ENCODE measurements at places on chromosomes 1 and 21. TPM values are rescaled to one million over a fixed set of nuclear protein-coding genes. Genes with fewer than 3 reads are reported as not detected.

The SPRR1A gene
- not detected for total RNA-seq

The DIRAS3 gene
- not detected for total RNA-seq

The VPS13D gene
- total RNA-seq: 31.4 TPM

The TIE1 gene
- not detected for total RNA-seq

The F5 gene
- 11.0 TPM for total RNA-seq

The MORC3 gene
- 43.6 TPM for total RNA-seq

The S100A7 gene
- not detected for total RNA-seq

The LCE1D gene
- total RNA-seq: not detected

The TRIM67 gene
- not detected for total RNA-seq

GRCh38 chr1:85450832-85451231 lies 14.1 kb downstream of the DDAH1 start:
- DNase-seq: no peak

DNA sequence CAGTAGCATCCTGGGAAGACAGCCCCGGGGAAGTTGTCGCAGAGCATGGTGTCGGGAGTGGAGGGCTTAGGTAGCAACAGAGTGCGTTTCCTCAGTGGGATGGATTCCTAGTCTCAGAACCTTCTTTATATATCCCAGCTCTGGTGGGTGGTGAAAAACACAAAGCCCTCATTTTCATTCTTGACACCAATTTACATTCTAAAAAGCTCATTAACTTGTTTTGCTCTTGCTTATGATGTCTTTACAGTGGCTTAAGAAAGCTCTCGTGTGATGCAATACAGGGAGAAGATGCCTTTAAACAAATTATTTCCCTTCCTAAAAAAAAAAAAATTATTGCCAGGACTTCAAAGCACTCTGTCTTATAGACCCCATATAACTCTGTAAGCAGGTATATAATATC lies at the start of gene KRTAP8-1:
Gene KRTAP8-1 (minus strand): TSS at position 101 of the 400 bp plus-strand sequence. CDS start 54 bp downstream, at position 47.
- no peak for DNase-seq

DNA sequence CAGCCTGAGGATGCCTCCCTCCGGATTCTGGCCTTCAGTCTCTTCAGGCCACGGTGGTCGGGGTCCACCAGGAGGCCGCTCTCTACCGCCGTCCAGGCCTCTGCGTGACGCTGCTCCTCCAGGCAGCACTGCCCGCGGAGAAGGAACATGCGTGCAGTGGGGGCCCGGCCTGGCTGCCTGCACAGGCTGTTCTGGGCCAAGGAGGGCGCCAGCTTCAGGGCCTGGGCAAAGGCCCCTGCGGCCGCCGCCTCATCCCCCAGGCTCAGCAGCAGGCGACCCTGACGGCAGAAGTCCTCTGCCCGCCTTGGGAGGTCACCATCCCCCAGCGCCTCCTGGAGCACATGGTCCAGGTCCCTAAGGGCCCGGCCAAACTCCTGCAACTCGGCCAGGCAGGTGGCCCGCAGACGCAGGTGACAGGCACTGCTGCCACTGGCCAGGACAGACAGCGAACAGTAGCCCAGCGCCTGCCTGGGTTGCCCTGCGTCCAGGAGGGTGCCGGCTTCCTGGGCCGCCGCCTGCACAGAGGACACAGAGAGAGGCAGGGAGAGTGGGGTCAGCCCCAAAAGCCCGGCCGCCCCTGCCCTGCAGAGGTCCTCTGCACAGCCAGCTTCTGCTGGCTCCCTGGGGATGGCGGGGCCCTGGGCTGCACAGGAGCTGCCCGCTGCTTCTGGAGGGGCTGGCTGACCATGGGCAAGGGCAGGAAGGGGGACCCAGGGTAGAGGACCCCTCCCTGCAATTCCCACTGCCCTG lies 8.7 kb upstream of the MMEL1 start:
- no peak for DNase-seq

- DNase-seq: no peak
Measured at GRCh38 chr1:22330092-22330759, 121.4 kb upstream of the ZBTB40 start.

DNA sequence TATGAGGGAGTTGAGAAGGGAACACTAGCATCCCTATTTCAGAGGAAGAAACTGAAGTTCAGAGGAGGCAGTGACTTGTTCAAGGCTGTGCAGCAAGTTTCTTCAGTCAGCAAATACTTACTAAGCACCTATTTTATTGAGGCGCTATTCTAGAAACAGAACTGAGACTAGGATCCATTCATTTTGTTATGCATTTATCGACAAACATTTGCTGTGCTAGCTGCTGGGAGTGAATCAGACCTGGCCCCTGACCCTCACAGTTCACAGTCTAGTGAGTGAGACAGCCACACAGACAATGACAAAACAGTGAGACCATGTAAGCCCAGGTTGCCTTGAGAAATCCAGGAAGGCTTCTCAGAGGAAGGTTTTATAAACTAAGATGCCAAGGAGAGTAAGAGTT lies 28.2 kb downstream of the TRIM62 start:
- no peak for DNase-seq

GRCh38 chr1:110234691-110235090 lies 24.6 kb downstream of the KCNC4 start:
- no peak for DNase-seq

- peak; percentile 7 for DNase-seq
Measured at GRCh38 chr1:47616036-47616435, 178.2 kb downstream of the FOXD2 start.

DNA sequence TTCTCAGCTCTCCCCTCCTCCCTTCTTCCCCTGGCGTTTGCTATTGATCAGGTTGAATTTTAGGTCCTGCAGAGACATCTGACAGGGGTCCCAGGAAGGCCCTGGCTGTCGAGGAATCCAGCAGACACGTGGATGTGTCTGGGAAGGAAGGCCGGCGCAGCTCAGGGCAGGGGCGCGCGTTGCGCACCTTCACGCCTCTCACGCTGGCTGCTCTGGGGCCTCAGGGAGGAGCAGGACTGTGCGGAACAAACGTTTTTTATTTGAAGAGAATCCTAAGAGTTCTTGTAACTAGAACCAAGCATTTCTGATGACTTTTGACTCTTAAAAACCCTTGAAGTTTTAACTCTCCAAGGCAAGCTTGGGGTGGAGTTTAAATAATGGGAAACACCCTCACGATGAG lies 54.2 kb downstream of the SLC37A1 start:
- DNase-seq: no peak

GRCh38 chr21:45303751-45304475 lies 16.2 kb upstream of the POFUT2 start:
- no peak for DNase-seq

DNA sequence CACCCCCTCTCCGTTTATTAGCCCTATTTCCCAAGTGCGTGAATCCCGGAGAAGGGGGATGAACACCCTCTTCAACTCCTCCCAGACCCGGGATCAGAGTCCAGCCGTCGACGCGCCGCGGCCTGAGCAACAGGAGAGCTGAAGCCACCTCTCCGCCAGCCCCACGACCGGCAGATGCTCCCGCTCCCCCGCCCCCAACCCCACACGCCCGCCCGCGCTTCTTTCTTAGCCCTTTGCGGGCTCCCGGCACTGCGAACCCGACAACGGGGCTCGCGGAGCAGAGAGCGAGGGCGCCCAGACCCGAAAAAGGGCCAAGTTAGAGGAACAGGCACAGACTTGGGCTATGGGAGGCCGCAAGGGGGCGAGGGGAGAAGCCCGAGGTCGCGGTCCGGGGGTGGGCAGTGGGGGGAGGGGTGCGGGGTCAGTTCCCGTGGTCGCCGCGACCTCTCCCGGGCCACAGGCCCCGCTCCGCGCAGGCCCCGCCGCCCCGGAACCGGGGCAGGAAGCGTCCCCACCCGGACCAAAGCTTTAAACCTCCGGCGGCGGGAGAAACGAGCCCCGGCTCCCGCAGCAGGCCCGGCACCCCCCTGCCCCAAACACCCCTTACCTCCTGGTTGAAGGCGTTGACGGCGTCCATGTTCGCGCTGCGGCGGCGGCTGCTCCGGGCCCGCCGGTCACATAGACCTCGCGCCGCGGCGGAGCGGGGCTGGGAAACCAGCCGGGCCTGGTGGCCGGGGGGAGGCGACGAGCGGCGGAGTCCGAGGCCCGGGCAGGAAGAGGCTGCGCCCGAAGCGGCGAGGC lies 662 bp downstream of the SCAF4 start:
- DNase-seq: peak; percentile 60

DNA sequence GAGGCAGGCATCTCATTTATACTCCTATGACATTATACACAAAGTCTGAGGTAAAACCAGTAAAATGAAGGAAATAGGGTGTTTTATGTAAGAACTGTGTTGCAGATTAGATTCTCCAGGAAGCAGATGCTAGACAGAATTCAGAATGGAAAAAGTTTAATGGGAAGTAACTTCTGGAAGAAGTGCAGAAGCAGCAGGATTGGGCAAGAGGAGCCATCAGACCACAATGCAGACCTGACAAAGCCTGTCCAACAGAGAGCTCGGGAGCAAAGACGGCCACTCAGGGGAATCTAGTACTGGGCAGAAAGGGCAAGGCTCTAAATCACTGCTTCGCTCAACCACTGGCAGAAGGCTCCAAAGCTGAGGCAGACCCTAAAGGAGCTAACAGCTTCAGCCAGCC lies 33.7 kb downstream of the FBXO42 start:
- no peak for DNase-seq

DNA sequence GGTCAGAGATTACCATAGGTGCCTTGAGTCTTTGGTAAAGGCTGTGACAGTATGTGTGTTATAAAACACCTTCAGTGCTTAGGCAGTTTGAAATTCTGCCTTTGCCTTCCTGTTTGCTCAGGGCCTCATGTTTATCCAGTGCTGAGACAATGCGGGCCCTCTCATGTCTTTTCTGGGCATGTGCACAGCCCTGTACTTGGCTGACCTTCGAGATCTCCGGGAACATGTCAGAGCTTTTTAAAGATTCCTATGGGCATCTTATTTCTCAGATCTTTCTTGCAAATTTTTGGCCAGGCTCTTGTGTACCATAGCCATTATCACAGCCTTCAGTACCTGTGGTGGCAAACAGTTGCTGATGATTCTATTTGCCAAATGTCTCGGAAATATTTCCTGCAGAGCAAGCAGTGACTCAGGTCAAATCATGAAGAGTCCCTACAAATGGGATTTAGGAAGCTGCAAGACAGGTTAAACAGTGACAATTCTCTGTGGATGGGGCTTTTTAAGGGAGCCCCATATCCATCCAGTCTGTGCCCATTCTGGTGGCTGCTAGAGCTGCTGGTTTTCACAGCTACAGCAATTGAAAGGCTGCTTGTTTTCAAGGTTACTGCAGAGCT lies 42.1 kb downstream of the HOOK1 start:
- DNase-seq: no peak

DNA sequence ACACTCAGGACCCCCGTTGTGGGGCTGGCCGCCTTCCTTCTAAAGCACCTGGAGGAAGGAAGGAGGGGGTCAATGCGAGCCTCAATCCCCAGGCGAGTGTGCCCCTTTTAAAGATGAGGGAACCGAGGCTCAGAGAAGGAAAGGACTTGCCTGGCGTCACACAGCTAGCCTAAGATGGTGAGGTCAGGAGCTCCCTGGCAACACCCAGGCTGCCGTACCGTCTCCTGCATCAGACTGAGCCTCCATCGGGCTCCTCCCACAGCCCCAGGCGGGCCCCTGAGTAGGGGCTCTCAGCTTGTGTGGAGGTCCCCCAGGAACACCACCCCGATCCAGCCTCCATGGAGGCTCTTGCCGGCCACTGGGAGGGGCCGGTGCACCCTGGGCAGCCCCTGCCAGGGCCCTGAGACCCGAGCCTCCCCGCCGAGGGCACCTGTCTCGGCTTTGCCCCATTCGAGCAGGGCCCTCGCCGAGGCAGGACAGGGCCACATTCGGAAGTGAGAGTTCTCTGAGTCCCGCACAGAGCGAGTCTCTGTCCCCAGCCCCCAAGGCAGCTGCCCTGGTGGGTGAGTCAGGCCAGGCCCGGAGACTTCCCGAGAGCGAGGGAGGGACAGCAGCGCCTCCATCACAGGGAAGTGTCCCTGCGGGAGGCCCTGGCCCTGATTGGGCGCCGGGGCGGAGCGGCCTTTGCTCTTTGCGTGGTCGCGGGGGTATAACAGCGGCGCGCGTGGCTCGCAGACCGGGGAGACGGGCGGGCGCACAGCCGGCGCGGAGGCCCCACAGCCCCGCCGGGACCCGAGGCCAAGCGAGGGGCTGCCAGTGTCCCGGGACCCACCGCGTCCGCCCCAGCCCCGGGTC lies at the start of gene AIRE:
Gene AIRE (plus strand): TSS at position 739 of the 855 bp plus-strand sequence. CDS start 131 bp downstream, outside the sequence.
- no peak for DNase-seq

DNA sequence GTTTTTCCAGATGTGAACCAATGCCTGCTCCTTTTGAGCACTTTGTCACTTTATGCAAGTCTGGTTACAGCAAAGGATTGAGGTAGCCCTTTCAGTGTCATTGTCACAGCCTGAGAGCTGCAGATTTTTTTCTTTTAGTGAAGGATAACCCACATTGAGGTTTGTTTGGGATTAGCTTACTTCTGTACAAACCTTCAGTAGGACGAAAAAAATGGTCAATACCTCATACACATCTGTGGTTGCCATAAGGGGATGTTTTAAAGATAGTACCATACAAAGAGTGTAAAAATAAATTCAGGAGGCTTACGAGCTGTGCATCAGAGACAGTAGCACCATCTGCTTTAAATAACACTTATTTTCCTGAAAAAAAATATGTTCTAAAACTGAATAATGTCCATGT lies 566.0 kb downstream of the AJAP1 start:
- DNase-seq: no peak

GRCh38 chr1:222053790-222054294 lies 312.0 kb upstream of the DUSP10 start:
- no peak for DNase-seq

- DNase-seq: no peak
Measured at GRCh38 chr1:70706381-70707037, 295.4 kb downstream of the CTH start.

- DNase-seq: no peak
Measured at GRCh38 chr1:92536980-92537884, 50.5 kb upstream of the GFI1 start.

- DNase-seq: no peak
Measured at GRCh38 chr1:116950517-116951199, 40.9 kb downstream of the PTGFRN start.

GRCh38 chr1:183651612-183652011 lies 1.5 kb downstream of the APOBEC4 start:
- DNase-seq: no peak

GRCh38 chr1:171113382-171113781 lies 22.7 kb downstream of the FMO3 start:
- DNase-seq: no peak

GRCh38 chr1:175757381-175758015 lies 14.1 kb upstream of the TNR start:
- peak; percentile 24 for DNase-seq

DNA sequence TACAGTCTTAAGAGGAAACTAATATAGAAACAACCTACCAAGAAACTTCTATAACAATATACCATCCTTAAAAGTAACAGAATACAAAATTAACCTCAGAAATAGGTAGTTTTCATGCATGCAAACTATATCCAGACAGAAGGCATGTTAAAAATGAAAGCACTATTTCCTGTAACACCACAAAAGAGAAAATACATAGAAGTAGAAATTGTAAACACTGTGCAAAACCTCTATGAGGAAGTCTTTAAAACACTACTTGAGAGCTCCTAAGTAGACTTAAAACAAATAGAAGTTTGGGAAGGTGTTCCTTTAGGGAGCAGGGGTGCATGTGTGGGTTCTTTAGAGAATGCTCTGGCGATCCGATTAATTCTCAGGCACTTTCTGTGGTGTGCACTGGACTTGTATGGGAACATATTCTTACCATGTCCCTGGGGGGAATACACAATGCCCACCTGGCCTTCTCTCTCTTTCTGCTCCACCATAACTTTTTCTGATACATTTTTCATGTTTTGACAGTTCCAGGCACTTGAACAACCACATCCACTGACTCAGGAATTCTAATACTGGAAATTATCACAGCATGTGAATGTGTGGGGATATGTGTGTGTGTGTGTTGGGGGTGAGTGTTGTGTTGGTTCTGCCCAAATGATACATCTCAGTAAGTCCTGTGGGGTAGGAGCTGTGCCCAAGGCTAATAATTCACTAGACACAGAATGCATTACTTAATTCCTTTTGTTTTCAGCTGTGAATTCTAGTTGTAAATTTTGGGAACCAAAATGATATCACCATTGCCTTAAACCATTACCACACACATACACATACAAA lies 866.3 kb upstream of the B3GALT2 start:
- DNase-seq: no peak

All from activated CD4-positive, alpha-beta memory T cell treated with anti-CD3 and anti-CD28 coated beads, Interleukin-2, amount 10 ng/mL, durations not matched to agents 7 days and 5 days (primary cell).